ENCODE measurements at places on chromosomes 7 and 10. TPM values are rescaled to one million over a fixed set of nuclear protein-coding genes. Genes with fewer than 3 reads are reported as not detected.
A peak's percentile ranks its signal among the peaks of the same experiment; 100 is the strongest.

GRCh38 chr7:55436457-55436856, 71.3 kb downstream of the LANCL2 start:
- H3K27me3 ChIP-seq = no peaks in the 10 kb centered on the region
- H3K4me3 ChIP-seq = no peak overlapping the region
- no peaks in the 10 kb centered on the region for H3K36me3 ChIP-seq
- DNase-seq = no peak

DNA sequence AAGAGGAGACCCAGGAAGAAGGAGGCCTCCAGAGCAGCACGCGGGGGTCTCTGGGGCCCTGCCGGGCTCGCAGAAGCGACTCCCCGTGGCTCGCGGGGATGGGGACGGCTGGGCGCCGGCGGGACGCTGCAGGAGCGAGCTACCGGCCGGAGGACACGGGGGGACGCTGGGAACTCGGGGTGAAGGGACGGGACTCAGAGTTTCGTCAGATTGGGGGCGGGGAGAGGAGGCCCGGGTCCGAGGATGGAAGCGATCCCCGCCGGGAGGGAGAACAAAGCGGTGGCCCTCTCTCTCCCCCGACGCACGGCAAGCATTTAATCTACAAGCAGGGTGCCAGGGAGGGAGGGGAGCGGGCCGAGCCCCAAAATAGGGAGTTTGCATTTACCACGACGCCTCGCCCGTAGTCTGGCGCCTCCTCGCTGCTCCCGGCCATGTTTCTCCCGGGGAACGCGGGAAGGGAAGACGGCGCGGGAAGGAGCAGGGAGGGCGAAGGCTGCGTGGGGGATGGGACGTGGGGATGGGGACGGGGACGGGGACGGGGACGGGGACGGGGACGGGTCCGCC, at the start of gene PRTFDC1:
TSS of gene PRTFDC1 (minus strand) at position 464 of the 564 bp plus-strand sequence. CDS start at position 433, 31 bp downstream.
- H3K4me1 ChIP-seq = peaks cover 15% of the 10 kb centered on the region
- H3K27me3 ChIP-seq = no peaks in the 10 kb centered on the region
- DNase-seq = no peak
- H3K4me3 ChIP-seq = peak within 1 kb of the TSS; percentile 82

GRCh38 chr7:140059273-140060242, 3.2 kb downstream of the PARP12 start:
- H3K4me1 ChIP-seq = peaks cover 69% of the 10 kb centered on the region
- H3K4me3 ChIP-seq = peak overlapping the region; percentile 95
- peaks cover 21% of the 10 kb centered on the region for H3K36me3 ChIP-seq
- H3K27ac ChIP-seq = peak overlapping the region; percentile 87
- no peak for DNase-seq
- H3K27me3 ChIP-seq = no peaks in the 10 kb centered on the region

DNA sequence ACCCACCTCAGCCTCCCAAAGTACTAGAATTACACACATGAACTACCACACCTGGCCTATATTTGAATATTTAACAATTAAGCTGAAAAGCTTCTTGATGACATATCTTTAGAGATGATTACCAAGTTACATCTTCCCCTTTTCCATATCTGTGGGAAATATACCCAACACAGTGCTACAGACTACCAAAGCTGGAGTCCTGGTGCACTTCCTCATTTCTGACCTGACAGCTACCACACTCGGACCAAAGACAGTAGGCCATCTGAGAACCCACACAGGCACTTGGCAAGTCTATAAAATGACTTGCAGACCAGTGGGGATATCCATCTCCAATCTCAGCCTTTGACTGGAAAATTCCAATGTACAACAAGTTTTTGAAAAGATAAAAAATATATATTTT, 270.4 kb upstream of the KLF14 start:
- no peak overlapping the region for H3K27ac ChIP-seq
- H3K4me3 ChIP-seq = peak overlapping the region; percentile 39
- no peaks in the 10 kb centered on the region for H3K27me3 ChIP-seq
- peaks cover 41% of the 10 kb centered on the region for H3K36me3 ChIP-seq
- peaks cover 53% of the 10 kb centered on the region for H3K4me1 ChIP-seq
- no peak for DNase-seq

The CDNF gene
- 4.9 TPM for total RNA-seq

Data from naive thymus-derived CD8-positive, alpha-beta T cell (primary cell).